ENCODE measurements at places on chromosomes 5 and 9.

- no peak overlapping the region for H3K27ac ChIP-seq
- H3K36me3 ChIP-seq, result no peaks in the 10 kb centered on the region
- no peaks in the 10 kb centered on the region for H3K4me1 ChIP-seq
- DNase-seq, result peak; percentile 6
- no peaks in the 10 kb centered on the region for H3K27me3 ChIP-seq
Measured at GRCh38 chr5:94181895-94182294, 436.5 kb downstream of the KIAA0825 start.

- no peaks in the 10 kb centered on the region for H3K36me3 ChIP-seq
- no peak for DNase-seq
- H3K4me1 ChIP-seq, result no peaks in the 10 kb centered on the region
- no peak overlapping the region for H3K27ac ChIP-seq
- peaks cover 30% of the 10 kb centered on the region for H3K27me3 ChIP-seq
Measured at GRCh38 chr5:136228136-136228757, 35.3 kb upstream of the SMIM32 start.

DNA sequence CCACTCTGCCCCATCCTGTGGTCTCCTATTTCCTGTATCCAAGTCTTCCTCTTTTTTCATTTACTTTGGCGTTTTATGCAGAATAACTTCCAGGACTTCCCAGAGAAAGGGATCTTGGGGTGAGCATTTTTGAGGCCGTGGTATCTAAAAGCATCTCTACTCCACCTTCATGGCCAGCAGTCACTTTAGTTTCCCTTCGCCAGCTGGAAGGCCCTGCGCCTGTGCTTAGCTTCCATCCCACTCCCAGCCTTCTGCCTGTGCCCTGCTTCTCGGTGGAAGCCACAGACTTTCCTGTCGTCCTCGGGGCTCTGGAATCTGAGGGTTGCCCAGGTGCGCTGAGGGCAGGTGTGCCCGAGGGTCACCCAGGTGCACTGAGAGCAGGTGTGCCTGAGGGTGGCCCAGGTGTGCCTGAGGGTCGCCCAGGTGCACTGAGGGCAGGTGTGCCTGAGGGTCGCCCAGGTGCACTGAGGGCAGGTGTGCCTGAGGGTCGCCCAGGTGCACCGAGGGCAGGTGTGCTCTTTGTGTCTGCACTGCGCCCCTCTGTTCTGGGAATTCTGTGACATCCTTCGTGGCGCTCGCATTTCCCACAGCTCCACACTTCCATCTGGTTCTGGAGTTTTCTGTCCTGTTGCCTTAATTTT, 32.4 kb upstream of the LRRC14B start:
- no peak for DNase-seq
- H3K27ac ChIP-seq, result no peak overlapping the region
- no peak overlapping the region for H3K4me3 ChIP-seq

DNA sequence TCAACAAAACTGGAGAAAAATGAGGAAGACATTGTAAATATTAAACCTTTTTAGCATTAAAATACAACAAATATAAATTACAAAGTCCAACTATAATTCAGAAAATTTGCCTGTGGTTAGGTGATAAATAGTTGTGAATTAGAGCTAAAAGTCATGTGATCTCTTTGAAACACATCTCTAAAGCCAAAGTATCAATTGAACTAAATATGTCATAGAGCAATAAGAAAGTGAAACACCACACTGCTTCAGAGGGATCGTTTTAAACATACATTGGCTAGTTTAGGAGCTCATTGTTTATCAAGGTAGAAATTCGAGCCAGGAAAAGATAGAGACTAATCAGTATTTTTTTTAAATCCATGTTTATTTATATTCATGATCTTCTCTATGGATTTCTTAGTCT, 606.3 kb upstream of the ITGA1 start:
- no peaks in the 10 kb centered on the region for H3K27me3 ChIP-seq
- no peaks in the 10 kb centered on the region for H3K36me3 ChIP-seq
- no peak overlapping the region for H3K4me3 ChIP-seq
- H3K4me1 ChIP-seq, result no peaks in the 10 kb centered on the region
- no peak overlapping the region for H3K27ac ChIP-seq
- DNase-seq, result no peak

DNA sequence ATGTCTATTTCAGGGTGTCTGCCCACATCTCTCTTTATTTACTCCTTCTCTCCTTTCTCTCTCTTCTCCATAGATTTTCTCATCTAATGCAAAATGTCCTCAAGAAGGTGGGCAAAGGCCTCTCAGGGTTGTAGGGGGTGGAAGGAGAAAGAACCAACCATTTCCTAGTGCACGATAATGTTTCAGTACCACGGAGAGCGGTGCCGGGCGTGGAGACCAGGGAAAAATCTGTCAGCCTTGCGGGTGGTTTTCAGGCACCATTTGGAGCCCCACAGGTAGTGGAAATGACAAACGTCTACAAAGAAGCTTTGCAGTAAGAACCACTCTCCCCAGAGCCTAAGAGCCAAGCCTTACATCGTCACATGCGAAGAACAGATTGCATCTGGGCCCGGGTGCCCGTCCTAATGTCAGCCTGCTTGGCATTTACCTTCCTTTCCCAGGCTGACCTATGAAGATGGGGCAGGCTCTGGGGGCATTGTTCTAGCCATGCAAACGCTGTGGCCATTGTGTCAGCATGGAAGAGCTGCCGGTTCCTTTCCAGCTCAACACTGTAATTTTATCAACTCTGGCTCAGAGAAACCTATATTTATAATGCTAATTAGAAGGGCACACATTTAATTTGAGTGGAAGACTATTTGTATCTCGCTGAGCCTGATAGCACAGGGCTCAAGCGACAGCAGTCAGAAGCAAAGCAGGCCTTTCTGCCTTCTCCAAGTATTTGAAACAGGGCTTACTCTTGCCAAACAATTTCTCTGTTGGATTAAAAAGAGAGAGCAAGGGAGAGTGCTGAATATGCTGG, 430.1 kb upstream of the WWC1 start:
- no peaks in the 10 kb centered on the region for H3K36me3 ChIP-seq
- no peak overlapping the region for H3K27ac ChIP-seq
- H3K27me3 ChIP-seq, result no peaks in the 10 kb centered on the region
- no peak overlapping the region for H3K4me3 ChIP-seq

DNA sequence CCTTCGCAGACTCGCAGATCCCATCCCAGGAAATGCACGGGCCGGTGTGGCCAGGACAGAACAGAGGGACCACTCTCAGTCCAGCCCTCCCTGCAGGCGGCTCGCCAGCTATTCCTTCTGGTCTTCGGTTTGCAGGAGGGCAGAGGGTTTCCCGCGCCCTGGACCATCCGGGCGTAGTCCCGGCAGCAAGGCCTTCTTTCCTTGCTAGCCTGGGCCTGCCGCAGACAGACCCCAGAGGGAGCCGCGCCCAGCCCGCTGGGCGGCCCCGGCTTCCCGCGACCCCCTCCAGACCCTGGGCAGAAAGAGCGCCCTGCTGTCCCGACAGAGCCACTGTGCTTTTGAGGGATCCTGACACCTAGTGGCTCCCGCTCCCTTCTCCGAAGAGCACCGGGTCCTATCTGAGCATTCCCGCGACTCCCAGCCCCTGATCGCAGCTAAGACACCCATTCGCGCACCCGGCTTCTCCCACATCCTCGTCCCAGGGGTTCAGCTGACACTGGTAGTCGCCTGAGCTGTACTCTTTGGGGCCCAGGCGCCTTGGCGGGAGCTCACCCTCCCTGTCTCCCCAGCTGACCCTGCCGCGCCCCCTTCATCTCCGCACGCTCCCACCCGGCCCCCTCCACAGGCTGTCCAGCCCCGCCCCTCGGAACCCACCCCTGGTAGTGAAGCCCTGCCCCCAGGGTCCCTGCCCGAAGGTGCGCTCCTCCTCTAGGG, 1.1 kb downstream of the CFAP90 start:
- H3K27ac ChIP-seq, result no peak overlapping the region
- no peak for DNase-seq
- H3K36me3 ChIP-seq, result no peaks in the 10 kb centered on the region

DNA sequence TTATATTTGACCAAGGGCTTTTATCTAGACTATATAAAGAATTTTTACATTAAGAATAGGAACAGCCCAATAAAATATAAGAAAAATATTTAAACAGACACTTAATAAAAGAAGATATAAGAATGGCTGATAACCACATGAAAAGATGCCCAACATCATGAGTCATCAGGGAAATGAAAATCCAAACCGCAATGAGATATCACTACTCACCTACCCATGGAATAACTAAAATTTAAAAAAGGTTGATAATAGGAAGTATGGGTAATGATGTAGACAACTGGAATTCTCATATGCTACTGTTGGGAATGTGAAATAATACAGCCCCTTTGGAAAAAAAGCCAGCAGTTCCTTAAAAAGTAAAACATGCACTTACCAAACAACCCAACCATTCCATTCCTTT, 206.9 kb upstream of the PCSK5 start:
- H3K4me3 ChIP-seq, result no peak overlapping the region
- H3K27me3 ChIP-seq, result peaks cover 6% of the 10 kb centered on the region
- H3K36me3 ChIP-seq, result no peaks in the 10 kb centered on the region
- no peak overlapping the region for H3K27ac ChIP-seq

GRCh38 chr5:329768-330167, 8.3 kb downstream of the AHRR start:
- H3K4me3 ChIP-seq, result no peak overlapping the region
- no peak overlapping the region for H3K27ac ChIP-seq
- peaks cover 7% of the 10 kb centered on the region for H3K4me1 ChIP-seq
- DNase-seq, result no peak
- no peaks in the 10 kb centered on the region for H3K36me3 ChIP-seq

GRCh38 chr9:130526854-130527650, 52.3 kb upstream of the FUBP3 start:
- H3K27ac ChIP-seq, result no peak overlapping the region
- no peaks in the 10 kb centered on the region for H3K27me3 ChIP-seq
- 0 out of 2 replicates have a peak, but pooled peaks cover 7% of the 10 kb centered on the region for H3K4me1 ChIP-seq
- no peak for DNase-seq

DNA sequence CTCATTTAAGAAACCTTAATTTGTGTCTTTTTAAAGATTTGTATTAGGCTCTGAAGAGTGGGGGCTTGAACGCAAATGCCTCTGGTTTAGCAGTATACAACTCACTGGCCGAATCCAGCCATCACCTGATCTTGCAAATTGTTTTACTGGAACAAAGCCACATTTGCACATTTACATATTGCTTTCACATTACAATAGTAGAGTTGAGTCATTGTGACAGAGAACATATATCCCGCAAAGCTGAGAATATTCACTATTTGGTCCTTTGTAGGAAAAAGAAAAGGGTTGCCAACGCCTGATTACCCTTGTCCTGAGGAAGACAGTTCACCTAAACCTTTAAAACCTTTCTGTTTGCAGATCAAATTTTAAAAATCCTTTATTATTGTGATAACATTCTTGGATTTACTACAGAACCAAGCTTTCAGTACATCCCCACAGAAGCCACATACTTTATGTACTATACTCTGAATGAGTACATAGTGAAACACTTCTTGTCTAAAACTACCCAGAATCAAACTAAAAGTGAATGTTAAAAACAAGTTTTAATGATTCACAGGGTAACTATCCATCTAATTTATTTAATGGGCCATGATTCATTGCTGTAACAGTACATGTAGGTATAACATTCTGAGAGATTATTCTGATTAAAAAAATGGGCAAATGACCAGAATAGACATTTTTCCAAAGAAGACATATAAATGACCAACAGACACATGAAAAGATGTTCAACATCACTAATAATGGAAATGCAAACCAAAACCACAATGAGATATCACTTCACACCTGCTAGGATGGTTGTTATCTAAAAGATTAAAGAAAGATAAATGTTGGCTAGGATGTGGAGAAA, 161.0 kb downstream of the SLC25A46 start:
- no peaks in the 10 kb centered on the region for H3K4me1 ChIP-seq
- no peaks in the 10 kb centered on the region for H3K27me3 ChIP-seq
- H3K27ac ChIP-seq, result no peak overlapping the region
- H3K36me3 ChIP-seq, result no peaks in the 10 kb centered on the region
- no peak overlapping the region for H3K4me3 ChIP-seq

DNA sequence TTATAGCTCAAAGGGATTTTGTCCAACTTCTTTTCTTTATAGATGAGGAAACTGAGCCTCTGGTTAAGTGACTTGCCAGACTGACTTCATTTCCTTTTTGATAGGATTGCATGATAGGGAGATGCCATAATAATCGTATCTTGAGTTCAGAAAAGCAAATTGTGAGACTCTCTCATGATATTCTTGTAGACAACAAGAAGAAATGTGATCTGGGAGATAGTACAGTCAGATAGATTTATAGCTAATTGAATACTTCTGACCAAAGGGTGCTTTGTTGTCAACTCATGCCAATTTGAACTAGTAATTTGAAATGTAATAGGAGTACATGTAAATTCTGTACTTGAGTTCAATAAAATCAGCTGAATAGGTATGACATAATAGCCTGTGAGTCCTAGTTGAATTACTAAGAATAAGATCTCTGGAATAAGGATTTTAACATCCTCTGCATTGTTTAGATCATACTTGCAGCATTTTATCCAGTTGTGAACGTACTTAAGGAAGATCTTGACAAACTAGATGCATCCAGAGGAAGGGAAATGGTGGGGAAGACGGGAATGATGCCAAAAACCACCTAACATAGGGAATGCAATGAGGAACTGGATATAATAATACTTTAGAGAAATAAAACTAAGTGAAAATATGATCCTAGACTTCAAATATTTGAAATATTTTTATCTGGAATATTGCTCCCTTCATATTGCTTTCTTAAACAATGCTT, 25.5 kb downstream of the CWC27 start:
- no peak for DNase-seq
- 0 out of 2 replicates have a peak, but pooled peaks cover 2% of the 10 kb centered on the region for H3K4me1 ChIP-seq
- no peak overlapping the region for H3K27ac ChIP-seq
- H3K36me3 ChIP-seq, result no peaks in the 10 kb centered on the region
- H3K4me3 ChIP-seq, result no peak overlapping the region

- no peaks in the 10 kb centered on the region for H3K36me3 ChIP-seq
- no peak overlapping the region for H3K27ac ChIP-seq
- DNase-seq, result no peak
- no peak overlapping the region for H3K4me3 ChIP-seq
- H3K4me1 ChIP-seq, result peaks cover 15% of the 10 kb centered on the region
Measured at GRCh38 chr5:10534561-10535530, 29.0 kb upstream of the ANKRD33B start.

- H3K36me3 ChIP-seq, result no peaks in the 10 kb centered on the region
- H3K27ac ChIP-seq, result no peak overlapping the region
- H3K4me1 ChIP-seq, result no peaks in the 10 kb centered on the region
- H3K4me3 ChIP-seq, result no peak overlapping the region
- no peak for DNase-seq
Measured at GRCh38 chr9:79735023-79735779, 163.4 kb downstream of the TLE4 start.

DNA sequence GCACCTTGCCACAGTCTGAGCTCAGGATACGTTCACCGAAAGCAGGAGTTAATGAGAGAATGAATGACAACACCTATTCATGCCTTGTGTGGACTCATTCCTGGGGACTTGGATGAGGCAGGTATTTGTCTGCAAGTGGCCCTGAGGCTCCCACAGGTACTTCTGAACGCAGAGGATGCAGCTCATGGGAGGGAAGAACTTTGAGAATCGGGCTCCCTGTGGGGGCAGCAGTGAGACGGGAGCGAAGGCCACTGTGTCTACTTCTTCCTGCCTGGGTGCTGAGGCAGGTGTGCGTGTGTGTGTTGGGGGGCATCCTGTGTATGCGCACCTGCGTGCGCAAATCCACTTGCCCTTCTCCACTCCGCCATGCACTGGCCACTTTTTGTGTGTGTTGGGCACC, 42.2 kb downstream of the PTPN3 start:
- DNase-seq, result no peak
- no peak overlapping the region for H3K27ac ChIP-seq
- H3K4me1 ChIP-seq, result no peaks in the 10 kb centered on the region
